ENCODE measurements at places on chromosomes 13 and 19.

DNA sequence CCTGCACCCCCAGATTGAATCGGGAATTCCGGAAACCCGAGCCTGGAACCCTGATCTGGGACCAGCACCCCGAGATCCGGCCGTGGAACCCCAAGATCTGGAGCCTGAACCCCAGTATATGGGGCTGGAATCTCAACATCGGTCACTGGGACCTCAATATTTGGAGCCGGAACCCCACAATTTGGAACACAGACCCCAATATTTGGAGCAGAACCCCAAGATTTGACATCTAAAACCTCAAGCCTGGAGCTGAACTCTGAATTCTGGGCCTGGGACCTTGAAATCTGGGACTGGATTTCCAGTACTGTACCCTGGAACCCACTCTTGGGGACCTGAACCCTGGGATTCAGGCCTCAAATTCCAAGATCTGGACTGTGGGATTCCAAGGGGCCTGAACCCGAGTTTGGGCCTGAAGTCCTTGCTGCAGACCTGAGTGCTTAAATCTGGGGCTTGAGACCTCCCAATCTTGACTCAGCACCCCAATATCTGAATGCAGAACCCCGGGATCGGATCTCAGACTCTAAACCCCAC lies 629 bp downstream of the LRFN3 start:
- DNase-seq, result no peak

GRCh38 chr13:97223711-97224541 lies 1.8 kb downstream of the MBNL2 start:
- no peak for DNase-seq

- no peak for DNase-seq
Observed at GRCh38 chr13:42548731-42549551, 25.0 kb upstream of the TNFSF11 start.

DNA sequence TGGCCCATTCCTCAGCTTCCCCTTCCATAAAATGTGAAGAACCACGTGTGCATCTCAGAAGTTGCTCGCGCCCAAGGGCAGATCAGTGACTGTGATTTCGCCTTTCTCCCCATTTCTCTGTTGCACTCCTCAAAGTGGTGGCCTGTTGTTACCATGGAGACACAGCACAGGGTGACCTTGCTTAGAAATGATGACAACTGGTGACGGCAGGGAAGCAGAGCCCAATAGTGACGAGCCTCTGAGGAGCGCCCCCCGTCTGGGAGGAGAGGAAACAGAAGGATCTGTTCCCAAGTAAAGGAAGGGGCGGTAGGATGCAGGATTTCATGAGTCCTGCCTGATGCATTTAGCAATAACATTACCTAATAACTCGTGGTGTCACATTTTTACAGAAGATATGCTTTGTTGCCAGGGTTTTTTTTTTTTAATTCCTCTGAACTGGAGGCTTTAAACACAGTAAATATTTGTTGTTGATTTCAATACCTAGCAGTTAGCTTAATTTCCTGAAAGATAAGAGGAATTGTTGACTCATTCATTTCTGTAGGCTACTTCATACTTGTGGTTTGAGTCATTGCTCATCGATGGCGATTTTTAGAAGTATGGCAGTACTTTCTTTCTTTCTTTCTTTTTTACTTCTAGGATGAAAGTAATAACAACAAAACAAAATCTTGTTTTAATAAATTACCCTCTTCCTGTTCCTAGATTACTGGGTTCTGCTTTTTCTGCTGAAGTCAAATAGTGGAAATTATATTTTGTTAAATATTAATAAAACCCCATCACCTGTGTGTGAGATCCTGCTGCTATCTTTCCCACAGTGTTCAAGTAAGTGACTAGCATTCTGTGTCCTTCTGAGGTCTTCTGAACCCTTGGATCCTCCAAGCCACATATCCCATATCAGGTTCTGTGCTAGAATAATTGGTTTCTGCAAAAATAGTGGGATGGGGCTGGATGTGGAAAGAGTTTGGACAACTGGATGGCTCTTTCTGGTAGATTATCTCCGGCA lies 36.0 kb downstream of the MBNL2 start:
- DNase-seq, result no peak

DNA sequence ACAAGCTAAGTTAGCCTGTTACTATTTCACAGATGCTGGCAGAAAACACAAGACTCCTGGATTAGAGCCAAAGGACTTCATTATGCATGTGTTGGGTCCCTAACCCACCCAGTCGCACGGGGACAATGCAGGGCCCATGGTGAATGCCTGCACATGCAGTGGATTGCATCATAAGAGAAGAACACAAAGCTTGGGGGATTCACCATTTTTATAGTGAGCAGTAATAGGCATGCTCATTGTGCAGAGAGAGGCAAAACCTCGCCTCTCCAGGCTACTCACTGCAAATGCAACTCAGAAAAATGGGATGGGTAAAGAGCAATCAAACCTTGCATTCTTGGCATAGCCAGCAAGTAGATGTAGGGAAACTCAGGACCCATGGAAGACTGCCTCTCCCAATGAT lies 115.8 kb downstream of the DIAPH3 start:
- no peak for DNase-seq

- DNase-seq, result no peak
Observed at GRCh38 chr13:73913751-73914518, 220.3 kb downstream of the KLF12 start.
